ENCODE measurements at places on chromosomes 16 and 17.
A peak's percentile ranks its signal among the peaks of the same experiment; 100 is the strongest.

- DNase-seq: no peak
Measured at GRCh38 chr16:69436896-69437295, 12.5 kb downstream of the CYB5B start.

GRCh38 chr17:48809182-48809581 lies 7.8 kb downstream of the TTLL6 start:
- no peak for DNase-seq

DNA sequence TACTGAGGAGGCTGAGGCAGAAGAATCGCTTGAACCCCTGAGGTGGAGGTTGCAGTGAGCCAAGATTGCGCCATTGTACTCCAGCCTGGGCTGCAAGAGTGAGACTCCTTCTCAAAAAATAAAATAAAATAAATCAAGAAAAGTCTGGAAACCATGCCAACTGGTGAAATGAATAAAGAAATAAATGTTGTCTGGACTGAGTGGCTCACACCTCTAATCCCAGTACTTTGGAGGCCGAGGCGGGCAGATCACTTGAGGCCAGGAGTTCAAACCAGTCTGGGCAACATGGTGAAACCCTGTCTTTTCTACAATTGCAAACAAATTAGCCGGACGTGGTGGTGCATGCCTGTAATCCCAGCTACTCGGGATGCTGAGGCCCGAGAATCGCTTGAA lies 744 bp upstream of the LRRC37A3 start:
- DNase-seq: no peak

- no peak for DNase-seq
Measured at GRCh38 chr17:14301279-14302090, 604 bp downstream of the HS3ST3B1 start.

GRCh38 chr17:79870540-79870939 lies 31.3 kb upstream of the CBX4 start:
- no peak for DNase-seq

- DNase-seq: no peak
Measured at GRCh38 chr17:6366221-6366666, 68.7 kb downstream of the AIPL1 start.

- no peak for DNase-seq
Measured at GRCh38 chr17:15947271-15947670, 2.3 kb downstream of the ADORA2B start.

GRCh38 chr17:79047291-79047920 lies 23.4 kb downstream of the C1QTNF1 start:
- DNase-seq: no peak

- DNase-seq: no peak
Measured at GRCh38 chr16:77894162-77894561, 105.8 kb downstream of the VAT1L start.

DNA sequence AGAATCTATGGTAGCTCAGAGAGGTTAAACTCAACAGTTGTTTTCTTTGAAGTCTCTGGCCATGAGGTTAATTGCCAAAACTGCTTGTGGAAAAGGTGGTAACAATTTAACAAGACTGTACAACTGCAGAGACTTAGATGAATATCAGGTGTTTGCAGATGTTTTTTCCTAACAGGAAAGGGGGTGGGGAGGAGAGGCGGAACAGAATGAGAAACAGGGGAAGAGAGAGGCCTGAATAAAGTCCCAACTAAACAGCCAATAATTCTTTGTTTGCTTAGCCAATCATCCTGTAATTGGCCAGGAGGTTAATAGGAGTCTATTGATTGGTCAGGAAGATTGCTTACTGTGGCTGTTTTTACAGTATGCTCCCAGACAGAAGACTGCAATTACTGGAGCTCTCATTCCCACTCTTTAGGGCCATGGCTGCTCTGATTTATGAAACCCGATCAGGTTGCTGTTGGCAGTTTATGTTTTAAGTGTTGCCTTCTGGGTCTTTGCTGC lies 249.7 kb upstream of the TBX2 start:
- peak; percentile 39 for DNase-seq

DNA sequence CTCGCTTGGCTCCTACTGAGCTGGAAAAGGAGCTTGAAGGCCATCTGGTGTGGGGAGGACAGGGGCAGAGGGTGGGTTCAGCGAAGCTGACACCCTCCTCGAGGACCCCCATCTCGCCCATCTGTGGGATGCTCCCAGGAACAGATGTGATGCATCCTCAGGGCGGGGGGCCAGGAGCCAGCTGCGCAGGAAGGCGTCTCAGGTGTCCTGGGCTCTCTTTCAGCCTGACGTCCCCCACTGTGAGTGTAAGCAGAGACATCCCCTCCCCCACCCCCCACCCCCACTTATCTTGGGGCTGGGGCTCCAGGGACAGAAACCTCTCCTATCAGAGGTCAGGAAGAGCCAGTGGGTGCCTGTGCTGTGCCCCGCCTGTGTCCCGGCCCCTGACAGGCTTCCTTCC lies 16.2 kb downstream of the KIF19 start:
- no peak for DNase-seq

DNA sequence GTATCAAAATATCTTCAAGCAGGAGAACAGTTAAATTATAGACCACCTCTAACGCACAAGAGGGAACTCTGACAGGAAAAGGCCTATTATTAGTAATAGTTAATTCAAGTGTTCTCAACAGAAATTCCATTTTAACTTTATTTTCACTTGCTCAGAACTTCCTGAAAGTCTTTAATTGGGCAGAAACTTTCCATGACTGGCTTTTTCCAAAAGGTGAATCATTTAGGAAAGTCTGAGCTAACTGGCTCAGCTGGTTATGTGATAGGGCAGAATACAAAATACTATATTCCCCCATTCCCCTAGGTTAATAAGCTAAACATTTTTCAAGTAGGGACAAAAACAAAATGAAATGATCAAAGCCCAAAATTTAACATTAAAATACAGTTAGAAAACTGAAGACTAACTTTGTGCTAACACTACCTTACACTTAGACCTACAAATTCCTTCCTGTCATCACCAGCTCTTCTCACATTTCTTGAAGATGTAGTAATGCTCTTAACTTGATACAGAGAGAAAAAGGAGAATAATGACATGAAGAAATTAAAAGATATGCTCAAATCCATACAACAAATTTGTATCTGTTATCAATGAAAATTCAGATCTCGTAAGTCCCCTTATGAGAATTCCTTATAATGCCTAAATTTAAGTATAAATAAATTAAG lies 31.0 kb downstream of the CFDP1 start:
- no peak for DNase-seq

- peak; percentile 62 for DNase-seq
Measured at GRCh38 chr16:19130852-19131824, 17.4 kb downstream of the ITPRIPL2 start.

DNA sequence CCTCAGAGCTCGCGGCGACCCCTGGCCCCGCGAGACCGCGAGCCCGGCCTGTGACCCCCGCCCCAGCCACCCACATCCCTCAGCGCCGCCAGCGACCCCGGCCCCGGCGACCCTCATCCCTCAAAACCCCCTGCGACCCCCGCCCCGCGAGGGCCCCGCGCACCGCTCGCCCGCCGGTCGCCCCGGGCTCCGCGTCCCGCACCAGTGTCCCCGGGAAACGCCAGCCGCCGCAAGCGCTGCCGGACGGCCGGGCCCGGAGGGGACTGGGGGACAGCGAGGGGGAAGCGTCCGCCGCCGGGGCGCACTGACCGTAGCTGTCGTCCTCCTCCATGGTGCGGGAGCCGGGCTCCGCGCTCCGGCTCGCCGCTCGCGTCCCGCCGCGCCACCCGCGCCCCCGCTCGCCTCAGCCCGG lies at the start of gene CYTH1:
TSS of gene CYTH1 (minus strand) at position 381 of the 412 bp plus-strand sequence. CDS start at position 331, 50 bp downstream.
- no peak for DNase-seq

- DNase-seq: no peak
Measured at GRCh38 chr16:77834635-77835540, 46.5 kb downstream of the VAT1L start.

GRCh38 chr17:7513850-7514419 lies 29.8 kb downstream of the POLR2A start:
- no peak for DNase-seq
